Fibroblast of the conjunctiva (primary cell): ENCODE measurements at places on chromosomes 13 and 19.

- DNase-seq: no peak
These were observed 23.6 kb downstream of the TUBA3C start for GRCh38 chr13:19158006-19158405.

GRCh38 chr19:32287811-32288227 lies 57.6 kb upstream of the ZNF507 start:
- peak; percentile 66 for DNase-seq

DNA sequence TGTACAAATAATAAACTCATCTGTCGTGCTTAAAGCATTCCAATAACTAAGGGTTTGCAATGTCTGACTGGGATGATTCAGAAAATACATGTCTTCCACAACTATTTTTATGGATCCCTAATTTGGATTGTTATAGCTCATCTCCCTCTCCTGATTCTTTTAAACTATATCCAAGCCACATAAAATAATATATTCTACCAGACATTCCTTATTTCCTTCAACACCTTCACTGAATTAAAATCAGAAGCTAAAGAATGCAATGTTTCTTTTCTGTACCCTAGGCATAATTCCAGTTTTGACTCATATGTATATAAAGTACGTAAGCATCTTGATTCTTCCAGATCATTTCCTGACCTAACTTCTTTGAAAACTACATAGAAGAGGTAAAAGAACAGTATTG lies 420.4 kb downstream of the EFNB2 start:
- no peak for DNase-seq

- DNase-seq: no peak
These were observed 58.4 kb downstream of the SPRYD7 start for GRCh38 chr13:49877629-49878218.

DNA sequence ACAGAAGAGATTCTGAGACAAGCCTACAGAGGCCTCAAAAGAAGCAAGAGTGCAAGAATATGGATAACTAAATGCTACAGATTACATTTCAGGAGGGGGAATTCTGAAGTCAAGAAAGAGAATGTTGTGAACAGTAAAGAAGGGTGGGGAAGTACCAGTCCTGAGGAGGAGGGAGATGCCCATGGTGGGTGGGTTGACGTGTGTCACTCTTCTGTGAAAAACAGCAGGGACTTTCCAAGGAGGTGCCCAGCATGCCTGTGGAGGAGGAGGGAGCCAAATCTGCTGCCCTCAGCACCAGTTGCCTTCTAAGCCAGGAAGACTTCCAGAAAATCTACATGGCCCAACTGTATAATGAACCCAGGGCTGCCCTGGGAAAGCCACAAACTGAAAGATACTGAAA lies 87.7 kb downstream of the SGCG start:
- no peak for DNase-seq

GRCh38 chr13:92849381-92849780 lies 377.2 kb upstream of the GPC6 start:
- no peak for DNase-seq

DNA sequence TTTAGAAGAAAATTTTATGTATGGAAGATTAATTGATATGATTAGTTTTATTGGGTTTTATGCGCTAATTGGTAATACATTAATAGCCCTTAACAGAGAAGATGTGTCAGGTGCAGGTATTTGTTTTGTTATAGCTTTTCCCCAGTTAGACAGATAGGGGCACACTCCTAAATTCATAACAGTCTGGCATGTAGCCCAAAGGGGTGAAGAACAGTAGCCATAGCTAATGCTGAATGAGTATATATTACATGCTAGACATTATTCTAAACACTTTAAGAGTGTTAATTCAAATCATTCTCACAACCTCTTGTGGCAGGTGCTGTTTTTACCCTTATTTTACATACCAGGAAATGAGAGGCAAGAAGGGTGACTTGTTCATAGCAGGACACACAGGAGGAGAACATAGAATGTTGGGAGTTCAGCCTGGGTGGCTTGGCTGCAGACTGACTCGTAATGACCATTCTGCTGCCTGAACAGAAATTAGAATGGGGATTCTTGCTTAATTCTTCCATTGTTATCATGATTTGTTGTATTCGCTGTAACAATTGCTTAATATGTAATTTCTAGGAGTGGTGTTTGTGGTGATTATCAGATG lies 20.1 kb downstream of the PCCA start:
- DNase-seq: no peak

GRCh38 chr13:107332188-107332587 lies 764.3 kb upstream of the ARGLU1 start:
- DNase-seq: no peak

DNA sequence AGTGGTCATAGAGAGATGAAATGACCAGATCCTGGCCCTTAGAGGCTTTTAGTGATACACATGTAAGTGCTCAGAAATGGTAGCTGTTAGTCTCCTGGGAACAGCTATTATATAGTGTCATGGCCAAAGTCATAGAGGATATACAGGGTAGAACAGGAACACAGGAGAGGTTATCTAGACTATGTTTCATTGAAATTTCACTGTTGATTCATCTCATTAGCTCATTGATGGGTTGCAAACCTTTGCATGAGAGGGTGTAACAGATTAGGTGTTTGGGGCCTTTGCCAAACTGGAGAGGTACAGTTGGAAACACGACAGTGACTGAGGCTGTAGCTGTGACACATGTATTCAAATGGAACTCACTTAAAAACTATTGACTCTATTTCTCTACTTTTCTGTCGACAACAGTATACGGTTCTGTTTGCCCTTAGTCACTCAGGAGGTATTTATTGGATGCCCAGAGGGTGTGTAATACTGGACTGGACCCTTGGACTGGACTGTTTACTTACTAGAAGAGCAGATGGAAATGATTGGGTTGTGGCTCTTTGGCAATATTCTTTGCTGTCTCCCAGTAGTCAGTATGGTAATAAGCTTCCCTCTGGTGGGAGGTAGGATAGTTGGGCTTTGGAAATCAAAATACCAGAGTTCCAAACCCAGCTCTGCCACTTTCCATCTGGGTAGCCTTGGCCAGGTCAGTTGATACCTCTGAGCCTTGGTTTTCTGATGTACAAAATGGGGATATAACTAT lies 29.8 kb downstream of the ARHGAP35 start:
- DNase-seq: peak; percentile 87

- no peak for DNase-seq
These were observed 508.9 kb upstream of the ARGLU1 start for GRCh38 chr13:107076801-107077200.

- DNase-seq: peak; percentile 59
These were observed 106.8 kb downstream of the NHLRC3 start for GRCh38 chr13:39144941-39145533.

GRCh38 chr19:11291991-11292390 lies 4.0 kb upstream of the TSPAN16 start:
- no peak for DNase-seq

DNA sequence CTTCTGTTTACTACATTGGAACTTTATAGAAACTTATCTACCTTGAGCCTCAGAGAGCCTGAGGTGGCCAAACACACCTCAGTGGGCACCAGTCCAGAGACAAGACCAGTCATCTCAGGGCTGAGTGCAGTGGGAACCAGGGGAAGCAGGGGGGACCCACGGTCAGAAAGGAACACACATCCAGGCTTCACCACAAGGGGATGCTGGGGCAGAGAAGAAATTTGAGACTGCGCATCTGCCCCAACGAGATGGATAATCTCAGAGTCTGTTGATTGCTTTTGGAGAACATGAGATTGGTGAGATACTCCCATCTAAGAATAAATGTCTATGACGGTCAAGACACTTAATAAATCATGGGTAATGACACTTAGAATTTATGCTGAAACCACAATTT lies 98.7 kb downstream of the DOCK9 start:
- DNase-seq: no peak

GRCh38 chr13:74907788-74908187 lies 574.2 kb downstream of the TBC1D4 start:
- no peak for DNase-seq

DNA sequence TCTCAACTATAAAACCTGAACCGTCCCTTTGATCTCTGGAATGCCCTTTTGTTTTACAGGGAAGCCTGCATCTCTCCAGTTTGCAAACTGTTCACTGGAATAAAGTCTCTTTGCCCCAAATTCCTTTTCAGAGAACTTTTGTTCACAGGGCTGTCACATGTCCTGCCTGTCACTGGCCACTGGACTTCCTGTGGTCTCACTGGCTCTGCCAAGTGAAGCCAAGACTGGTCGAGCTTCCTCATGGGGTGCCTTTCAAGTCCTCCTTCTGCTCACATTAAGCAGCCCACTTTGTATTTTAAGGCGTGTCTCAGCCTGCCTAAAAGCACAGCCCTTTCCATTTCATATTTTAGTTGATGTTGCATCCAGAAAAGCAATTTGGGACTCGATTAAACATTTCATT lies 215.7 kb downstream of the KATNAL1 start:
- no peak for DNase-seq

GRCh38 chr19:6414793-6415590 lies 9.6 kb downstream of the KHSRP start:
- no peak for DNase-seq

DNA sequence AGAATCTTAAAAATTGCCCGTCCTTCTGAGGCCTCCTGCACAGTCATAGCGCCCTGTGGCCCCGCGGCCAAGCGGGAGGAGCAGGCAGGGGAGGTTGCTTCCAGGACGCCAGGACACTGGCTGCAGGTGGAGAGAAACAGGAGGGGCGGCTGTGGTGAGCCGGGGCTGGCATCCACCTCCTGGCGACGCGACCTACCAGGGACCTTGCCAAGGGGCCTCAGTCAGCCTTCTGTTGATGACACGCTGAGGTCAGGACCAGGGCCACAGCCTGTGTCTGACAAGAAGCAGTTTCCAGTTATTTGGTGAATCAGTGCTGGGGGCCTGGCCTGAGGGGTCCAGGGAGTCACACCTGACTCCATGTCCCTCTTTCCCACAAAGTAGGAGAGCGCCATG lies 13.3 kb upstream of the MKNK2 start:
- DNase-seq: no peak

GRCh38 chr19:18756896-18757295 lies 34.2 kb downstream of the COMP start:
- no peak for DNase-seq

- no peak for DNase-seq
These were observed 29.5 kb downstream of the FPR3 start for GRCh38 chr19:51824281-51825005.

DNA sequence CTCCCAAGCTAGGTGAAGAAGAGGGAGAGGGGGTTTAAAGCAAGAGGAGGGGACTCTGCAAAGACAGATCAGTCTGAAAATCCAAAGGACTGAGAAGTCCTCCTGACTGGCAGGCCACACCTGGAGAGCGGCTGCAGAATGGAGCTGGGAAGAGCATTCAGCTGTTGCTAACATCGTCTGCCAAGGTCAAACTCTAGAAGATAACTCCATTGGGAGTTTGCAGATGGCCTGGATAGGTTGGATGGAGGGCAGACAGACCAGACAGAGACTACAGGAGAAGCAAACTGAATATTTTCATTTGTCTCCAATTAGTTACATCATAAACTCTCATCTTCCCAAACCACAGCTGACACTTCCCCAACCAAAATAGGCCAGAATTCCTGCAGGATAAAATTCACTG lies 19.9 kb upstream of the SHISA2 start:
- no peak for DNase-seq

GRCh38 chr13:51905787-51906186 lies 44.0 kb downstream of the CCDC70 start:
- DNase-seq: no peak

- peak; percentile 44 for DNase-seq
These were observed 4.6 kb downstream of the PPP5C start for GRCh38 chr19:46351241-46352041.

DNA sequence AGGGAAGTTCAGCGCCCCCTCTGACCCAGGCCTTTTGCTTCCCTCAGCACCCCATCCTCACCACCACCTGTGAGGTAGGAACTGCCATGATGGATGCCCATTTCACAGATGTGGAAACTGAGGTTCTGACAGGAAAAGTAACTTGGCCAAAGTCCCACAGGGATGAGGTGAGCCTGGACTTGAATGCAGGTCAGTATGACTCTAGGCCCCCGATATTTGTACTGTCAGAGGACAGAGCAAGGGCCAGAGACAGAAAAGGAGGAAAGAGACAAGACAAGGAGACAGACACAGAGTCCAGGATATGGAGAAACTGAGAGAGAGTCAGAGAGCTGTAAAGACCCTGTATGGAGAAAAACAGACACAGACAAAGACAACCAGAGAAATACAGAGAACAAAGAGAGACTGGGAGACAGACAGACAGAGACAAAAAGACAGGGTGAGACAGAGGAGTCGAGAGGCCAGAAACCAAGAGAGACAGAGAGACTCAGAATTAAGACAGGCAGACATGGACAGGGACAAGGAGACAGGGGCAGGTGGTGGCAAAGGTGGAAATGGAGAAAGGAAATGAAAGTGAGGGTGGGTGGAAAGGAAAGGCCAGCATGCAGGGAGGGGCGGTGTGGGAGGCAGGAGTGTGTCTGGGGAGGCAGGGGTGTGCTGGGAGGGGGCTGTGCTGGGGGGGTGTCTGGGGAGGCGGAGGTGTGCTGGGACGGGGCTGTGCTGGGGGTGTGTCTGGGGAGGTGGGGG lies 5.0 kb downstream of the ERFL start:
- DNase-seq: no peak

GRCh38 chr13:48542581-48543341 lies 9.9 kb upstream of the RCBTB2 start:
- DNase-seq: no peak

DNA sequence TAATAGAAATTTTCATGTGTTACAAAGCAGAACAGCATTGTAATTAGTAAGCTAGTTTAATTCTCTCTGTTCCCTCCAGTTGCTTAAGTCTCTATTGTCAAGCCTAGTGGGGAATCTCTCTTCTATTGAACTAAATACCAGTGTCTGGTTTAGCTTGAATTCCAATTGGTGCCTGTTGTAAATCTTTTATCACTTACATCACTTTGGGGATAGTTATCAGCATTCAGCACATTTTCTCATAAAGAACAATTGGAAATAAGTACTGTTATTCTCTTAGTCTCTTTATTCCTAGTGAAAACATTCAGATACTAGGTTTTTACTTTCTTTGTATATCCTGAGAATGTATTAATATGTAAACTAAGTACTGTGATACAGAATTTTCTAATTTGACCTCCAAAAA lies 25.2 kb downstream of the IPO5 start:
- DNase-seq: no peak

GRCh38 chr13:32549788-32550187 lies 11.2 kb upstream of the N4BP2L2 start:
- no peak for DNase-seq

- DNase-seq: no peak
These were observed 1.2 kb upstream of the KPTN start for GRCh38 chr19:47485210-47485609.

DNA sequence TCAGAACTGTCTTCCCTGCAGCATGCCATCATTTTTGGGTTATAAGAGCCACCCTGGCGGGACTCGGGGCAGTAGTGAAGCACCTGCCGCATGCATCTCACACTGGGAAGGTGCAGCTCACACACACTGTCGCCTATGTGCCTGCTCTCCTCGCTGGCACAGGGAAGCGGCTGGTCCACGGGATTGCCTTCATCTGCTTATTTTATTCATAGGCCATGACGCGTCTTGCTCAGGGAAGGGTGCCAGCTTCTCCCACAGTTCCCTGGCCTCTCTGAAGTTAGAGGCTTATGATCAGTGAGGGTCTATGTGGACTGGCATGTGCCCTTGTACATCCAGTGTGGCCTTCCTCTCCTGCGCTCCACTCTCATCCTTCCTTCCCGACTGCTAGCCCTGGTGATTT lies 150.0 kb downstream of the KLF12 start:
- no peak for DNase-seq
